ENCODE measurements at places on chromosomes 7 and 10.

DNA sequence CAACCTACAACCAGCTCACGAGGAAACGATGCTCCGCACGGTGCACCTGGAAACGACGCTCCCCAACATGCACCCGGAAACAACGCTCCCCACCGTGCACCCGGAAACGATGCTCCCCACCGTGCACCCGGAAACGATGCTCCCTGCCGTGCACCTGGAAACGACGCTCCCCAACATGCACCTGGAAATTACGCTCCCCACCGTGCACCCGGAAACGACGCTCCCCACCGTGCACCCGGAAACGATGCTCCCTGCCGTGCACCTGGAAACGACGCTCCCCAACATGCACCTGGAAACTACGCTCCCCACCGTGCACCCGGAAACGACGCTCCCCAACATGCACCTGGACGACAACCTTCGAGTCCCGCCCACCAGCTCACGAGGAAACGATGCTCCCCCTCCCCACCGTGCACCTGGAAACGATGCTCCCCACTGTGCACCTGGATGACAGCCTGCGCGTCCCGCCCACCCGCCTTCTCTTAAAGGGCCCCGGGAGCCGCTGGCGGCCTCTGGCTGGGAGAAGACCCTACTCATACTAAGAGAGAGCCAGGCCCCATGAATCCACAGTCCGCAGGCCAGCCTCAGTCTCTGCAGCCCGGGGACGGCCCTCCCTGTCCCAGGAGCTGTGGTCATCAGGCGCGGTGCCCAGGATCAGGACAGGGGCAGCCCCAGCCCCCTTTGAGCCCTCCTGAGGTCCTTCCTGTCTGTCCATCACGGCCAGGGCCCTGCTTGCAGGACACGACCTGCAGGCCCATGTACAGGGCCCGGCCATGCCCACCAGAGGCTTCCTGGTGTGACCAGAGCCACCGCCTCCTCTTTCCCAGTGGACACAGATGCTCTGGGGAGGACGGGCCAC is 98.3 kb downstream of the PDGFA start:
- no peak for DNase-seq

- DNase-seq, result no peak
These were observed 11.5 kb upstream of the NPFFR1 start for GRCh38 chr10:70295321-70295720.

GRCh38 chr7:108091461-108091831 is 38.7 kb downstream of the LAMB4 start:
- no peak for DNase-seq

DNA sequence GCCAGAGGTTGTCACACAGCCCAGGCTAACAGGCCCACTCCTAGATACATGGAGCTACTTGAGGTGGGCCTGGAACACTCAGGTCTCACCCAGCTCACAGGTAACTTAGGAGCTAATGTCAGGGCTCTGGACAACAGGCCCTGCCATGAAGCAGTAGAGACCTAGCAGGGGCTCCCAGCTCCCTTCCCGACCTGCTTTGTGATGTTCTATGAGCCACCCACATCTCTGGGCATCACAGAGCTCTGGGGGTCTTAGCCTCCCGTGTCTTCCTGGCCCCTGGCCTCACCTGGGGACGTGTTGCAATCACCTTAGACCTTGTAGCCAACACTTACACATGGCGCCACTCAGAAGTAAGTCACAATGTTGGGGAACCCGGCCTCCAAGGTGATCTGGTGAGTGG is 12.4 kb downstream of the WDFY4 start:
- no peak for DNase-seq

DNA sequence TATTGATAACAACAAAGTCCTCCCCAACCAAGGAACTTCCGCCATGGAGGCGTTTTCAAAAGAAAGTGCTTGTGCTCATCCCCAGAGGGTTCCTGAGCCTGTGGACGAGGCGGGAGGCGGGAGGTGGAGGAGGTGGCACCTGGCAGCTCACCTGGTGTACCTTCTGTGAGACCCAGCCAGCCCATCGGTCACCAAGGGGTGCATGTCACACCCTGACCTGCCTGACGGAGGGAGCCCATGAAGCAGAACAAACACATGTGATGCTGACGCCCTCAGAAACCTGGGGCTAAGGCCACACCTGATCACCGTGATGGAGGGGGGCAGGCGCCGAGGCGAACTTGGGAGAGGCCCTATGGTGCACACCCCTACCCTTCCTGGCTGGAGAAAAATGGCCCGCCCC is 458.8 kb downstream of the DNAJB6 start:
- DNase-seq, result no peak

DNA sequence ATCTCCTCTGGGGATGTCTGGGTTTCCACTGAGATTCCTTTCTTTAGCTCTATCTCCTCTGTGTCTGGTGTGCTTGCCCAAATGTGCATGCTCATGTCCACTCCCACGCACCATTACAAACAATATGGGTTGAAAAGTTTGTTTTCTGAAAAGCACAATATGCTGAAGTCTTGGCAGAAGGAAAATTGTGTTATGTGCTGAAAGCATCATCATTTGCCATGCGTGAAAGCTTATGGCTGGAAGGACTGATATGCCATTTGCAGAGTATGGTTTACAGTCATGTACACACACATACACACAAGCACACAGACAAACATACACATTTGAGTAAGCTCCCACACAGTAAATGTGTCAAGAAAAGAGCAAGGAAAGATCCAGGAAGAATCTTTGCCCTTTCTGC is 231.6 kb downstream of the SORCS3 start:
- DNase-seq, result no peak

DNA sequence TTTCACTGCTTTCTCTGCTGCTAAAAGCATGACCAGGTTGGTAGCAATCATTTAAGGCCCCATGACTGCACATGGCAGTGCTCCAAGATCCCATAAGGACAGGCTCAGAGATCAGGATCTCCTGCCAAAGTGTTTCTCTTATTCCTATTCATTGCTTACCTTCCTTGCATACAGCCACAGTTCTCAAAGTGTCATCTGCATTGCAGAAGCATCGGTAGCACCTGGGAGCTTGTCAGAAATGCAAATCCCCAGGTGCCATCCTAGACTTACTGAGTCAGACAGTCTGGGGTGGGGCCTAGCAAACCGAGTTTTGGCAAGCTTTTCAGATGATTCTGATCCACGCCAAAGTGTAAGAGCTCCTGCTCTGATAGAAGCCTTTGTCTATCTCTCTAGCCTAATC is 489.0 kb upstream of the AUTS2 start:
- no peak for DNase-seq

DNA sequence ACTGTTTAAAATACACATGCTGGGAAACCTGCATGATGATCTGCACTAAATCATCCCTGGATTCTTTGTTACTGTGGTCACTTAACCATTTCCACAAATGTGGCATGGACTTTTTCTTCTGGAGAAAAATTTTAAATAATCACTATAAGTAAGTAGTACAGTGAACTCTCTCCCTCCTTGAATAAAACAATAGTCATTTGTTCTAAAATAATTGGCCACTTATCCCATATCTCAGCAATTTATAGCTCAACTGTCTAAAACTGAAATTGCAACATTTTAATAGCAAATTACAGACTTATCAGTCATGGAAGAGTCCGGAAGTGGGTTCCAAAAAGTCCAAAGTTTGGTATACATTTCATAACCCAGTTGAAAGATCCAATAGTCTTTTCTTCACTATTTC is 90.9 kb downstream of the MTERF1 start:
- no peak for DNase-seq

DNA sequence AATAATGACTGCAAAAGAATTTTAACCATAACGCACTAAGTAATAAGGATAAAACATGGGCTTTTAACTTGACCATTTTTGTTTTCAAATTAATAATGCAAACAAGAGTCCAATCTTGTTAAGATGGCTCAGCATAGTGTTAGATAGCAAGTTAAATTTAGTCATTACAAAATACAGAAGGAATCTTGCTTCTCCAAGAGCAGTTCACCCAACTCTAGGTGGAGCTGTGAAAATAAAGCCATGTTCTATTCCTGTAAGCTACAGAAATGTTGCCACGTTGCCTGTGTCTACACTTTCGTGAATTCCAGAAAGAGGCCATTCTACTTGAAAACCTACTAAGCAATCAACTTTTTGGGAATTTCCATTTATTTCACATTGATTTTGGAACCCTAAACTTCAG is 191.9 kb downstream of the SFMBT2 start:
- DNase-seq, result no peak

DNA sequence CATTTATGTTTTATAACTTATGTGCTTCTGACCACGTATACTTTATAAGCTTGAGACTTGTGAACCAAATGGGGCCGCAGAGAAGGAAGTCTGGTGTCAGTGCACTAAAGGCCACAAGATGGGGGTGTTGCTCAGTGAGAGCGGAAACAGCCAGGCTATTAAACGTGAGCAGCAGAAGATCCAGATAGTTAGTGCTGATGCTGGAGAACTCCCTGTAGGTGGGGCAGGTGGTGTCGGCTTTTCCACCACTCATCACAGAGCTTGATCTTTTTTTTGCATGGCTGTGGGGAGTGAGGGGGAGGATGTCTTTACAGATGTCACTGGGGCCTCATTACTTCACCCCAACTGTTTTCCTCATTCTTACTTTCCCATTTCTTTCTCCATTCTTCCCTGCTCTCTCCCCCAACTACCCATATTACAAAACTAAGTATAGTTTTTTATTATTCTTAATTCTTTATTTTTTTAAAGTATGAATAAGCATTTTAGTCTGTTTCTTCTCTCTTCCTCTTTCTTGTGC is 34.7 kb downstream of the ACADSB start:
- DNase-seq, result peak; percentile 29

GRCh38 chr7:24871770-24872169 is 108.2 kb downstream of the OSBPL3 start:
- DNase-seq, result no peak

- no peak for DNase-seq
These were observed 27.0 kb upstream of the GLI3 start for GRCh38 chr7:42263971-42264370.

DNA sequence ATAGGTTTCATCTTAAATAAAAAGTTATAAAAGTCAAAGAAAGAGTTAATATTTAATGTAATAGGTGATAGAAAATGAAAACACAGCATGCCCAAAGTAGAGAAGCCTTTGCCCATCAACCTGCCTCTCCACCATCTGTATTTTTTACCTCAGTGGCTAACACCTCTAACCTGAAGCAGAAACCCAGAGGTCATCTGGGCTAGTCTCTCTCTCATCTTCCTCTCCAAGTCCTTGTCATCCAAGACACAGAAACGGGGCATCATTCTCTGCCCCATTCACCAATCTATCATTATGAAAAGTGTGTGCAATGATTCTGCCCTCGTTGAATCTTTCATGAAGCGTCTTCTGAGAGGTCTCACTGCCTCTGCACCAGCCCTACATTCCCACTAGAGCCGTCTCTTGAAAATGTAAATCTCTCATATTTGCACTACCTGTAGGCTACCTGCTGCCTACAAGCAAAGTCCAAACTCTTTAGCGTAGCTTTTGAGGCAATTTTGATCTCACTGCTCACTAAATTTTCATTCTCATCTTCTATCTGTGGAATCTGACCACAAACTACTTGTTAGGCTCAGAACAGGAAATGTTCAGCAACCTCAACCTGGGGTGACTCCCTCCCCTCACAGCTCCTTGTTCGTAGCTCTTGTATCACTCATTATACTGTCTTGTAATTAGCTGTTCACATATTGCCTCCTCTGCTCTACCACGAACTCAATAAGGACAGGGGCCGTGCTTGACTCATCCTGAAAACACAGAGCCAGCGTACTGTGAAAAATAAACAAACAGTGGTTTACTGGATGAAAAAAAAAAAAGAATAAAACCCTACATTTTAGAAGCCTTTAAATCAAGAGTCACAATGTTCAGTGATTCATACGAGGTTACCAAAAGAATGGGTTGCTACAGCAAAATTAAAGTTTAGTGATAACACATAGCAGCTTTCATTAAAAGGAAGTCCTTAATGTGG is 83.1 kb downstream of the CTNNA3 start:
- no peak for DNase-seq

DNA sequence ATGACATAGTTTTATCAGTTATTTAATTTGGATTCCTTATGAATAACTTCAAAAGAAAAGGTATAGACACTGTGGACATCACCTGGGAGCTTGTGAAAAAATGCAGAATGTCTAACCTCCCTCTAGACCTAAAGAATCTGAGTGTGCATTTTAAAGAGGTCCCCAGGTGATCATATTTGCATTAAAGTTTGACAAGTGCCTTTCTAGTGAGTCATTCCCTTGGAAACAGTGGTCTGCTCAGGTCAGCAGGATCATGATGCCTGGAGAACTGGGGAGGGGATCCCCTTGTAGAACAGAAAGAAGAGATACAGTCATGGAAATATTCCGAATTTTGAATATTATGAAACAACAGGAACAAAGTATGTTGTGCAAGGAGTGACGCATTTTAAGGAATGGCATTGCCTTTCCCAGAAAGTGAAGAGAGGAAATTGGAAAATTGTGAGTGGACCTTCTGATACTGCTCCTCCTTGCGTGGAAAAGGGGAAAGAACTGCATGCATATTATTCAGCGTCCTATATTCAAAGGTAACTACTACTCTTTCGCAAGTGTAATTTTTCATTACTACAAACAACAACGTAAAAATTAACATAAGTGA is 4.6 kb downstream of the STEAP2 start:
- no peak for DNase-seq

DNA sequence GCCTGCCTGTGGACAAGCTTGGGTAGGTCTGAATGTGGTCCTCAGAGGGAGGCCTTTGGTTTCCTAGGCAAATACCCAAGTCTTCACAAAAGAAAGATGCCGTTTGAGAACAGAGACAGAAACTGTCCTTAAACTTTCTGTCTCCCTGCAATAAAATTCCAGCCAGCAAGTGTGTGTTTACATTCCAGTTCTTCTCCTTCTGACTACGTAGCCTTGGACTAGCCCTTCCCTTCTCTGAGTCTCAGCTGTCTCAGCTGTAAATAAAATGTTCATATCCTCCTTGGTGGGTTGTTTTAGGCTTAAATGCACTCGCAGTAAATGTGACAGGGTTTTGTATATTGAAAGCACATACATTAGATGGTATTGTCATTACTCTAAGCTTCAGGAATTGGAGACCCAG is 561.2 kb upstream of the MKI67 start:
- no peak for DNase-seq

DNA sequence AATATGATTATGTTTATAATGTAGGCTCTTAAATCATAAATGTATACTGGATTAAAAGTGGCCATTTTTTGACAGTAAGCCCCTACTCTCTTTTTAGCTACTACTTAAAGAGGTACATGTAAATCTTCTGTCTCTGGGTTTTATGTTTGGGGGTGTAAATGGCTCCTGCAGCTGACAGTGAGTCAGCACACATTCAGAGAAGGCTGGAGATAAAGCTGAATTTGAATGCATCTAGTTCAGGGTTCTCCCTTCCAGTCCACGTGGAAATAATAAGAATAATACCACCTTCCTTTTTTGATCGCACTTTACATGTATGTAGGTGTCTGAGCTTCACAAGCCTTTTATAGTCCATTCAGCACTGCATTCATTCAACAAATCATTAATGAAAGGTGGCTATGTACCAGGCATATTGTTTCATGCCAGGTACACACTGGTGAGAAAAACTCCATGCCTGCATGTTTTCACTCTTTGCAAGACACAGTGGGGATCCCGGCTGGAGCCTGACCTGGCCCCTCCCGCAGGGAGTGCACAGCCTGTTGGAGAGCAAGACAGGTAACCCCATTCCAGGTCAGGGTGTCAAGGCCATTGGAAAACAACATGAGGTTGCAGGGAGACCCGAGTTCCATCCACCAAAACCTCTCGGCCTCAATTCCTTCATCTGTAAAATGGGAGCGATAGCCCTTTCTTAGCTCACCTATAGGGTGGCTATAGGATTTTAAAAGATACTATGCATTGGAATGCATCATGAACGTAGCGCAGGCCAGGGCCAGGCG is 107.5 kb upstream of the ANLN start:
- peak; percentile 65 for DNase-seq

- no peak for DNase-seq
These were observed 107.5 kb upstream of the ARID5B start for GRCh38 chr10:61793760-61794703.

- DNase-seq, result no peak
These were observed 76.8 kb upstream of the LRRN3 start for GRCh38 chr7:111014079-111014478.
